ENCODE measurements at places on chromosomes 12 and 14.

DNA sequence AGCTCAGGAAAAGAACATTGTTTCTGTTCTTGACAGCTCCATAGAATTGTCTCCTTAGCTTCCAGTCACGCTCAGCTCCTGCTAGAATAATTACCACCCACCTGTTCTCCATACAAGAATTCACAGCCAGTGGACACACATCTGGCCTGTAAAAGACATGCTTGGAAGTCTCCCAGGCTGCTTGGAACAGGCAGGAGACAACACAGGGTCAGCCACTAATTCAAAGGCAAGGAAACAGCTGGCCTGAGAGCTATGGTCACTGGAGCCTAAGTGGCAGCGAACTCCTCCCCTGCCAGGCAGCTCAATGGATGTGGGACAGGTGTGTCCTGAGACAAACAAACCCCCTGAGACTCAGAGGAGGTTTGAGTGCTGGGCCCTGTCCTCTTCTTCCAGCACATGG, 22.9 kb upstream of the LTBP2 start:
- DNase-seq, result no peak

DNA sequence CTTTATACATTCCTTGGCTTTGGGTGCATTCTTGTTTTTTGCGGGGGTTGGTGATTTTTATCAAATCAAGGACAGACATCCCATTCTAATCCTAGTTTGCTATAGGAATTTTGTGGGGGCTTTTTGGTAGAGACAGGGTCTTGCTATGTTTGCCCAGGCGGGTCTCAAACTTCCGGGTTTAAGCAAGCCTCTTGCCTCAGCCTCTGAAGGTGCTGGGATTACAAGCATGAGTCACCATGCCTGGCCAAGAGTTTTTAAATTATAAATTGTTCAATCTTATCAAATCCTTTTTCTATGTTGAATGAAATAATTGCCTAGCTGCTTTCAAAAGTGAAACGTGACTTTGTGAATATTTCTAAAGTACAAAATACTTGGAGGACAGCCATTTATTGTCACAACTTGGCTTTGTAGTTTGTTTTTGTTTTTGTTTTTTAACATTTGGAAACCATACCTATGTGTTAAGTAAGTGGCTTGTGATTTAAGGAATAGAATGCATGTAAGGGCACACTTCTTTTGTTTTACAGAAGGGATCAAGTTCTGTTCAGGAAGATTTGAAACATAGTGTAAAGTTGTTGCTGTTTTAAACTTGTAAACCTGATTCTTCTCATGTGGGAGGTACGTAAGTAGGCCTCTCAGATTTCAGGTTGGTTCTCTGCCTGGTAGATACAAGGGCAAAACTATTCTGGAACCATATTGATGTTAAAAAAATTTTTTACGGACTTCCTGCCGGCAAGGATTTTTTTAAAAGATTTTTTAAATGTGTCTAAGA, 13.4 kb downstream of the MARK3 start:
- DNase-seq, result no peak

DNA sequence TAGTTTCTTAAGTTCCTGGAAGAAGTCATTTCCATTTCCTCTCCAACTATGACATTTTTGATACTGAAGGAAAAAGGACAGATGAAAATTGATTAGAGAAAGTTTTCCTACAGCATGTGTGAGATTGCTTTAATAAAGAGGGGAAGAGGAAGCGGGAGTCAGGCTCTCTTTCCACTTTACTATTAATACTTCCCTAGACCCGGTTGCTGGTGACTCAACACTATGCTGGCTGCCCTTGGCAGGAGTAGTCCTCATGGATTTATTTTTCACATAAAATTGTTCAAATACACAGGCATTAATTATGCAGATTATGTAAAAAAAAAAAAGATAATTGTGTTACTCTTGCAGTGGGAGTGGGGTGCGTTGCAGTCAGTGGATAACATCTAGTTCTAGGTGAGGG, 293.4 kb downstream of the EGLN3 start:
- DNase-seq, result no peak

DNA sequence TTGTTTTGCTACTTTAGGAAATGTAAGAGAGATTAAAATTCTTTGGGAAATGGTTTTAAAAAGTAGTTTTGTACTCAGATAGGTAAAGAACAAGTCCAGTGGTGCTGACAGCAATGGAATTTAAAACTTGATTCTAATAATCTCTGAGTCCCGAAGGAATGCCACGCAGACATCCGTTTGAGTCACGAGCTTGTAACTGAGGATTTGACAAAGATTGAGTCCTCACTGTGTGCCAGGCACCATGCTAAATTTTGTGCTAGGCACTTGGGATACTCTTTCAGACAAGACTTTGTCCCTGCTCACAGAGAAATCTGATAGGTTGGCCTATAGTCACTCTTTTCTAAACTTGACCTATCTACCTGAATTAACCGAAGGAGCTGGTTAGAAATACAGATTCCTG, 12.7 kb downstream of the FLRT2 start:
- DNase-seq, result no peak

GRCh38 chr12:104682790-104683279, 226.1 kb downstream of the CHST11 start:
- peak; percentile 61 for DNase-seq

GRCh38 chr14:100785626-100786025, 40.3 kb upstream of the MEG3 start:
- DNase-seq, result no peak

GRCh38 chr14:73231981-73232851, 5.1 kb upstream of the PAPLN start:
- no peak for DNase-seq

GRCh38 chr14:75411214-75411540, 16.6 kb upstream of the JDP2 start:
- no peak for DNase-seq

- DNase-seq, result no peak
Measured at GRCh38 chr12:59396519-59396918, 199.3 kb upstream of the SLC16A7 start.

GRCh38 chr12:59675461-59675860, 79.6 kb downstream of the SLC16A7 start:
- no peak for DNase-seq

DNA sequence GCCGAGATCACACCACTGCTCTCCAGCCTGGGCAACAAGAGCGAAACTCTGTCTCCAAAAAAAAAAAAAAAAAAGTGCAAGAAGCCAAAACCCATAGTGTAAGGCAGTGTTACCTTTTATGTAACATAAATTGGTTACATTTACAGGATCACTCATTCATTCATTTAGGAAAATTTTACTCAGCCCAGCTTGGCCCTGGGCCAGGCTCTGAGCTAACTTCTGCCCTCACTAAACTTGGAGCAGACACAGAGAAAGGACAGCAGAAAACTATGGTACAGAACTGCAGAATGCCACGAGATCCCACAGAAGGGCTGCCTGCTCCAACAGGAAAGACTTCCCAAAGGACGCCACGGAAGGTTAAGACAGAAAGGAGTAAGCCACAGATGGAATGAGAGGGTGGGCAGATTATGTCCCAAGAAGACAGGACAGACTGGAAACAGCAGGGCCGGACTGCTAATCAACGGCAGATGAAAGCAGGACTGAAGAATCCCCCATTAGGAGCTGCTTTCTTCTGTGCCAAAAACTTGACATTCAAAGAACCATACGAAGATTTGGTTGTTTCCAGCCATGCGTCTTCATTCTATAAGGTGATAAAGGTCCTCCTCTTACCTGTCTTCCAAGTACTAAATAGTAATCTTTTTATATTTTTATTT, 18.9 kb downstream of the PPP1R13B start:
- DNase-seq, result no peak

- DNase-seq, result no peak
Measured at GRCh38 chr14:48125654-48126053, 450.2 kb upstream of the MDGA2 start.

DNA sequence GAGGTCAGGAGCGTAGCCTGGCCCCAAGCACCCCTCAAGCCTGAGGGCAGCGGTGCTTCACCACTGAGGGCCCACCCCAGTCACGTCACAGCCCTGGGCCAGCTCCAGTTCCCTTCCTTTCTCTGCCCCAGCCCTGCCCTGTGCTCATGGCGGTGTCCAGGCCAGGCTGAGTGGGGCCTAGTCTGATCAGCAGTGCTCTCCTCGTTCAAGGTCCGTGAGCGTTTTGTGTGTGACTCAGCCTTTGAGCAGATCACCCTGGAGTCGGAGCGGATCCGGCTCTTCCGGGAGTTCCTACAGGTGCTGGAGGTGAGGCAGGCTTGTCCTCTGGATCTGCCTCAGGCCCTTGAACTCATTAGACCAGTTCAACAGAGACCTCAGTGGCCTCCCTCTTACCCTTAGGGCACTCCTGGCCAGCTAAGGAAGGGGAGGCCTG, 19.0 kb downstream of the PRPF40B start:
- no peak for DNase-seq

DNA sequence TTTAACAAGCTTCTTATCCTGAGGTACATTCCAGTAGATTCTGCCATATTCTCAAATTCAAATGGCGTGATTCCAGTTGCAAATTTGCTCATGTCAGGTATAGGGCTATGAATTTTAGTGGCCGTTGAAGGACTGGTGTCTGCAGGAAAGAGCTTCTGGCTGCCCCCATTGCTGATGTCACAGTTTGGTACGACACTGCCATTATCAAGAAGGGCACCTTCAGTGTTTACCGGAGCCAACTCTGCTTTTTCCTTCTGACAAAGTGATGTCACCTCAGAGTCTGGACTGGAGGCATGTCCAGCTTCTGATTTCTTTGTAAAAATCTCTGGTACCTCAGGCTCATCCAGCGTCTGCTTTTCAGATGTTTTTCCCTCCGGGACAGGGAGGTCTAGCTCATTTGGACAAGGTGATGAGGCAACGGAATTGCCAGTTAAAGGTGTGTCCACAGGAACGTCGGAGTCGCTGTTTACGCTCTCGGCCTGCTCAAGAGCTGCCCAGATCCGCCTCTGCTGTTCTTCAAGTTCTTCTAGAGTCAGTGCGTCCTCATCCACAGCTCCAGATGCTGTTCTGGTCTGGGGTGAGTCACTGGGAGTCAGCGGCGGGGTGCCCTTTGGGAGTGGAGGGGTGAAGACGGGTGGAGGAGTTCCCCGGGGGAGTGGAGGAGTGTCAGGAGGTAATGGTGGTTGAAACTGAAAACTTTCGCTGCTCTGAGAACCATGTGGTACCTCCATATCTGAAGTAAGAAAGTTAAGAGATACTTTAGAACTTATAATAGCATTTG, 27.0 kb downstream of the ZCCHC8 start:
- DNase-seq, result no peak

- DNase-seq, result no peak
Measured at GRCh38 chr12:8156845-8157244, at the start of gene ZNF705A. TSS of gene ZNF705A (plus strand) at chr12:8157015. CDS start at chr12:8172626, 15,611 bp downstream.

All from T-helper 22 cell (primary cell).